Adipocyte (in vitro differentiated cells): ENCODE measurements at places on chromosomes 3 and 15.

- peak; percentile 56 for DNase-seq
Measured at GRCh38 chr3:194042927-194043326, 93.0 kb upstream of the HES1 start.

DNA sequence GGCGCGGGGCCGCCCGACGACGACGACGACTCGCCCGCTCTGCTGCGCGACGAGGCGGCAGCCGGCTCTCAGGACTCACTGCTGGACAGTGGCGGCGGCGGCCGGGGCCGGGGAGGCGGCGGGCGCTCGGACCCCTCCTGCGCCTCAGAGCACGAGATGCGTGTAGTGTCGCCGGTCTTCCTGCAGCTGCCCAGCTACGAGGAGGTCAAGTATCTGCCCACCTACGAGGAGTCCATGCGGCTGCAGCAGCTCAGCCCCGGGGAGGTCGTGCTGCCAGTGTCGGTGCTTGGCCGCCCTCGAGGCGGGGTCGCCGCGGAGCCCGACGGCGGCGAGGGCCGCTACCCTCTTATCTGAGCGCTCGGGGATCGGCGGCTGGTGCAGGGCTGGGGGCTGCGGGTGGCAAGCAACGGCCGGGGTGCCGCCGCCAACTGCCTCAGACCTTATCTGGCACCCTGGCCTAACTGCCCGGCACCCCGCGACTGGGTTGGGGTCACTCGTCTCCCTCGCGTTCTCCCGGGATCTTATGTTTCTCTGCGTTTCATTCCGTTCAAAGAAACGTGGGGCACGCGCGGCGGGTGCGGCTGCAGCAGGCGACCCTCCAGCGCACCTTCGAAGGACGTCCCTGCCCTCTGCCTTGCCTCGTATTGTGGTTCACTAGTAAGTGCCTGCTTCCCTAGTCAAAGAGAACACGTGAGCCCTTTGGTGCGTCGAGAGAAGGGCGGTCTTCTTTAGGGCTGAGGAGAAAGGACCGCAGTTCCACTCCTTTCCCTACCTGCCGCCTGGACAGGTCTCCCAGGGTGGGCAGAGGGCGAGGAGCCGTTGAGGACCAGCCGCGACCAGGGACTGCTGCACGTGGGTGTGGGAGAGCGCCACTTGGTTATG, 1.0 kb downstream of the C3orf80 start:
- peak; percentile 38 for DNase-seq

GRCh38 chr15:20340331-20340811, 201.2 kb downstream of the GOLGA6L6 start:
- peak; percentile 20 for DNase-seq

DNA sequence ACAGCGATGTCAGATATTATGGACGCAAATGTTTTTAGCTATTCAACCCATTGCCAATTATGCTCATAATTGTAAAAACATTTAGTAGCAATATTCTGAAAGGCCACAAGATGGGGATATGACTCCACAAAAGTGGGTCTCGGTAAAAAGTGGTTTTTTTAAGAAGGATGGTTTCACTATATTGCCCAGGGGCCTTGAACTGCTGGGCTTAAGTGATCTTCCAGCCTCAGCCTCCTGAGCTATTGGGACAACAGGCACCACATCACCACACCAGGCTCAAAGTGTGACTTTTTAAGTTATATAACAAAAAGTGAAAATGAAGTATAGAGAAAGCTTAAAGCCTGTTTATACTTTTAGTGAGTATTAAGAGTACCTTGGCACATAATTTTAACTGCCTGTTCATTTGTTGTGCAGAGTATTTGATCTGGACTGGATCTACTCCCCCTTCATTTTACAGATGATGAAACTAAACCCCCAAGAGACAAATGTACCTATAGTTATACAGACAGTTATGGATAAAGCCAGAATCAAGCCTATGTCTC, 9.4 kb downstream of the NAA50 start:
- DNase-seq = peak; percentile 91

- peak; percentile 26 for DNase-seq
Measured at GRCh38 chr15:39670687-39671086, 89.8 kb downstream of the THBS1 start.
